Right ventricle myocardium superior (tissue), 1 donor: ENCODE measurements at places on chromosomes 12 and 14. TPM values are rescaled to one million over a fixed set of nuclear protein-coding genes. Genes with fewer than 3 reads are reported as not detected.
A peak's percentile ranks its signal among the peaks of the same experiment; 100 is the strongest.

DNA sequence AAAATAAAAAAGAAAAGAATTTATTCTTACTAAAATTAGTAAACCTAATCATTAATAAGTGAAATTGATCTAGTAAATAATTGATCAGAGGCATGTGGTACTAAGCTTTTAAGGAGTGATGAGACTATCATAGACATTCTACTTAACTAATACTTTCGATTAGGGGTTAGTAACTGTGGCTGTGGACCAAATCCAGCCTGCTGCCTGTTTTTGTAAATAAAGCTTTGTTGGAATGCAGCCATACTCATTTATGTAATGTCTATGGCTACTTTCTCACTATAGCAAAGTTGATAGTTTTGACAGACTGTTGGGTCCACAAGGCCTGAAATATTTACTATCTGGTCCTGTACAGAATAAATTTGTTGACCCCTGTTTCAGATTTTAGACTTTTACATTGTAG lies 63.2 kb downstream of the PLEKHA5 start:
- no peak for DNase-seq

- no peak for DNase-seq
Observed at GRCh38 chr12:52681526-52682380, 1.5 kb upstream of the KRT1 start.

GRCh38 chr12:26389343-26389742 lies 194.0 kb downstream of the SSPN start:
- DNase-seq = no peak

DNA sequence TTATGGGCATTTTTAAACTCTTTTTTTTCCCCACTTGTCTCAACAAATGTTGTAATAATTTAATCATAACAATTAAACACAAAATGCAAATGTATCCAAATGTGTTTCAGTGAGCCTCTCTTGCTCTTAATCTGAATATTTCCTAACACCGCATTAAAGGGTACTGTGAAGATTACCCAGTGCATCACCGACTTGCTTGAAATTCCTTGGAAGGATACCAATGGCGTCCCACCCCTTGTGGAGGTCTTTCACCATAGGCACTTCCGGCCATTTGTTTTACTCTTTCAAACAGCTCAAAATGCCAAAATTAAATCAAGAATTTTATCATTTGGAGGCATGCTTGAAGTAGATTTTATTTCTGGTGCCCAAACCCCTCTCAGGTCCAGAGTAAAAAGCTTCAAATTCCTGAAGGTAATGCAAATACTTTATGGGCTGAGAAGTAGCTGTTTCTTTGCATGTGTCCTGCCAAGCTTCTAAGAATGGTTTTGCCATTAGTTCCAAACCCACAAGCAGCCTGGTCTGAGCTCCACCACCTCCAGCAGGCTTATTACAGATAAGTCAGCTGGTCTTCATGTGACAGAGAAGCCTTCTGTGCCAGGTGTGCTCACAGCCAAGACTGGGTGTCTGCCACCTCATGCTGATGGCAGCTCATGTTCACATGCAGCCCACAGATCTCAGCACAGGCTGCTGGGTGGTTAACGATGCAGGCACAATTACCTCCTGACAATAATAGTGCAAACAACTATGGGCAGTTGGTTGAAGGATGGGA lies 16.4 kb upstream of the NUDT4 start:
- DNase-seq = peak; percentile 79

The PLCZ1 gene
- total RNA-seq = not detected

The PMCH gene
- not detected for total RNA-seq
